ENCODE measurements at places on chromosomes 2 and 18. TPM values are rescaled to one million over a fixed set of nuclear protein-coding genes. Genes with fewer than 3 reads are reported as not detected.

- no peak for DNase-seq
These were observed 8.6 kb downstream of the ADD2 start for GRCh38 chr2:70759446-70759845.

The DSC3 gene
- under 0.01 TPM for total RNA-seq

DNA sequence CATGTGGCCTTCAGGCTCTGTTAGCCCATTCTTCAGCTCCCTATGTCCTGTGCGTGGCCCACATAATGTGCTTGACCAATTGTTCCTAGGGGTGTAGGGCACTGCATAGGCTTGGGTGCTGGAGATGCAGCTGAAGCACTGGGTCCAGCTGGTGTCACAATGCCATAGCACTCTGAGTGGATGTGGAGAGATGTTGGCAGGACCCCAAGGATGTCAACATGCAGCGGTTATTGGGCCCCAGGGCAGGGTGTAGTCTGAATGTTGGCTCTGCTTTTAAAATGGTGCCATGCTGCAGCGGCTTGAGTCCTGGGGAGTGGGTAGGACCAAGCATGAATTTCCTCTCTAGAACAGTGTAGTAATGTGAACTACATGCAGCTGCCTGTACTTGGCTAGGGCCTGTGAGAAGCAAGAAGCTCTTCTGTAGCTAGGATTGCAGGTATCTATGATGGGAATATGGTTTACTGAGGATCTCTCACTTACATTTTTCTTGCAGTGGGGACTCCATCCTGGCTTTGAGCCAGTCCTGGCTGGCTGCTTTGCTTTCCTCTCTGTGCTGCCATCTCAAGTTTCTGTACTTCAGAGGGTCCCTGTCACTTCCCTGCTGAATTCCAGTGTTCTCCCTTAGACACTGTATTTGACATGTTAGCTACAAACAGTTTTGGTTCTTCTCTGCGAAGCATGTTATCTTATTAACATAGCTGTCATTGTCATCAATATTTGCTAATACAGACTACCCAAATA, 148.4 kb downstream of the CSRNP3 start:
- no peak for DNase-seq

DNA sequence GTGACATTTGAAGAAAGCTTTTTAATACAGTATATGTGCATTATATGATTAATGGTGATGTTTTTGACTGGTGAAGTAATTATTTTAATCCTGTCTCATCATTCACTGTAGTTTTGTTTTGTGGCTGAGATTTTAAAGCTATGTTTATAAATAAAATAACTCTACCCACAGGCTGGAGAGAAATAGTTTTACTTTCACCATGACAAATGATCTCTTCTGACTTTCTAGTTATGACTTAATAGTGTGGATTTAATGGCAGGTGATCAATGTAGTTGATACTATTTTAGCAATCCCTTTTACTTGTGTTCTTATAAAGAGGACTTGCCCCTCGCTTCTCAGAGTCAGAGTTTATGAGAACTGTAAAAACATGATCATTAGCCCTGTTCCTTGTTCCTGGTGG, 289.5 kb upstream of the SIX3 start:
- DNase-seq, result no peak

DNA sequence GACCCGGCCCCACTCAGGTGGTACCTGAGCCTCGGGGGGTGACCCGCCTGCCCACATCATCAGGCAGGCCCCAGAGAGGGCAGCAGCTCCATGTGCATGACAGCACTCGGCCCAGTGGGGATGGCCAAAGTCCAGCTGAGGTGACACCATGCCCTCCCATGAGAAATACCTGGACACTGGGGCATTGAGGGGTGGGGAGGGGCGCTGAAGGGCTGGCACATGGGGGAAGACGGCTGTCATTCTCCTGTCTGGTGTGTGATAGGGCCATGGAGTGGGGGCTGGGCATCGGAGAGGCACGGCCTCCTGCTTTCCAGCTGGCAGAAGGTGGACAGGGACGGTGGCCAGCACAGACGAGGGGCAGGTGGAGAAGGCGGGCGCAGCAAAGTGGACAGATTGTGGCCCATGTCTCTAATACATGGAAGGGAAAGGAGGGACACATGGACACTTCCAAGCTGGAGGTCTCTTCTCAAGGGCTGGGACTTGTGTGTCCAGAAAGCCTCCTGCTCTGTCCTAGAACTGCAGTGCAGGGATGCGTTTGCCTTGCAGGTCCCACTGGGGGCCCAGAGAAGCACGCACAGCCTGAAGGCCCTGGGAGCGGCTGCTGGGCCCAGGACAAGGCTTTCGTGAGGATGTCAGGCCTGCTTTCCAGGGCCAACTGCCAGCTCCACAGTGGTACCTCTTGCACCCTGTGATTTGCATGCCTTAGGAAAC, 302.2 kb downstream of the NDUFA10 start:
- peak; percentile 47 for DNase-seq

GRCh38 chr18:48314690-48315089, 94.5 kb downstream of the ZBTB7C start:
- DNase-seq, result no peak
